ENCODE measurements at places on chromosomes 2 and 18.

DNA sequence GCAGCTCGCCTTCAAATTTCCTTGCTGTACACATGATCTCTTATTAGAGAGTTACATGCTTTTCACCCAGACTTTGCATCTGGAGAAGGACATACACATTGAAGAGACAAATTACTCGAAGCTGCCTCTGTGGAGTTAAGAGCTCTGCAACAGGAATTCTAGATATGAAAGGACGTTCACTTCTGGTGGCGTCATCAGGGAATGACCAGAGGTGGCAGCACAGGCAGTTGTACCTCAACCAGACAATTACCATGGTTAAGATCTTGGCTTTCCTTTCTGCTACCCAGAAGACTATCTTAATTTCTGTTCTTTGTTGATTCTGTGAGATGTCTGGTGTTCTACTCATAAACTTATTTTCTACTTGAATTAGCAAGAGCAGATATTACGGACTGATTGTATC is 39.1 kb upstream of the MC4R start:
- DNase-seq = no peak

GRCh38 chr2:107174171-107174570 is 288.2 kb upstream of the ST6GAL2 start:
- no peak for DNase-seq

- DNase-seq = no peak
Observed at GRCh38 chr18:79817607-79817998, 19.9 kb downstream of the KCNG2 start.

DNA sequence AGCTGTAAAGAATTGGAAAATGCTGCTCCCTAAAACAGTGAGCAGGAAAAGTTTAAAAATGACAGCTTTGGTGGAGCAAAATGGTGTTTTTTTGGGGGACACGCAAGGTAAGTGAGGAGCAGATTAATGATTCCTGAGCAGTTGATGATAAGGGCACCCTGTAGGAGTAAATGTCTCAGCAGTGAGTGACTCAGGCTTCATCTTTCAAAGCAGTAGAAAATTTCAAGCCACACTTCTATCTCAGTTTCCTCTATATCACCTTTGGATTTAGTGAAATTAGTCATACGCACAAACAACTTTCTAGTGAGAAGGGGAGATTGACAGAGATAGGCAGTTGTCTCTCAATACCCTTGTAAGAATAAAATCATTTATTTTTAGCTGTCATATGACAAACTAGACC is 709.0 kb upstream of the FAM98A start:
- DNase-seq = no peak

- DNase-seq = no peak
Observed at GRCh38 chr2:18610651-18611050, 21.3 kb upstream of the NT5C1B start.

GRCh38 chr2:190526105-190526750 is 8.3 kb downstream of the NEMP2 start:
- DNase-seq = no peak

DNA sequence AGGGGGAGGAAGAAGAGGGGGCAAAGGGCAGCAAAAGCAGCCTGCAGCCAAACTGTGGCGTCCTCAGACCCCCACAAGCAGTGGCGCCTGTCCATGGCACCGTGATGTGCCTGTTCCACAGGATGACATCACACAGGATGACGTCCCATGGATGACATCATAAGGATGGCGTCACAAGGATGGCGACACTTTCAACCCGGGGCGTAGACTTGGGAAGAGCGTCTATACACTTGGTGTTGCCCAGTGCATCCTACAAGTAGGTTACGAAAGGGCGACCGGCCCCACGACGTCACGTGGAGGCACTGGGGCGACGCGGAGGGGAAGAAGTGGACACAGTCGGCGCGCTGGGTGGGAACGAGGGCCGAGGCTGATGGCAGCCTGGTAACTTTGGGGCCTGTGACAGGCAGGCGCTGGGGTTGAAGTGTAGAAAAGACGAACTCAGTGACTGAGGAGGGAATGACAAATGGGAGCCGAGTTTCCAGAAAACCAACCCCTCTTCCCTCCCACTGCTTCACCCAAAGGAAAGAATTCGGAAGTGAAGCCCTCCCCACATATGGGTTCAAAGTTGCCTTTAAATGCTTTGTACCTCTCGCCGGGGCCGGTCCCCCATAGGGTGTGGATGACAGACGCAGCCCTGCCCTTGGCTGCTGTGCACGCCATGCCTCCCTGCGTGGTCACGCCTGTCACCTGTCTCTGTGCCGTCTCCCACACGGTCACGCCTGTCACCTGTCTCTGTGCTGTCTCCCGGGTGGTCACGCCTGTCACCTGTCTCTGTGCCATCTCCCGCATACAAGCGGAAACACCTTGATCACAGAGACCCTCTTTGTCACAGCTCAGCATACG is 13.4 kb upstream of the KCNG2 start:
- DNase-seq = no peak

DNA sequence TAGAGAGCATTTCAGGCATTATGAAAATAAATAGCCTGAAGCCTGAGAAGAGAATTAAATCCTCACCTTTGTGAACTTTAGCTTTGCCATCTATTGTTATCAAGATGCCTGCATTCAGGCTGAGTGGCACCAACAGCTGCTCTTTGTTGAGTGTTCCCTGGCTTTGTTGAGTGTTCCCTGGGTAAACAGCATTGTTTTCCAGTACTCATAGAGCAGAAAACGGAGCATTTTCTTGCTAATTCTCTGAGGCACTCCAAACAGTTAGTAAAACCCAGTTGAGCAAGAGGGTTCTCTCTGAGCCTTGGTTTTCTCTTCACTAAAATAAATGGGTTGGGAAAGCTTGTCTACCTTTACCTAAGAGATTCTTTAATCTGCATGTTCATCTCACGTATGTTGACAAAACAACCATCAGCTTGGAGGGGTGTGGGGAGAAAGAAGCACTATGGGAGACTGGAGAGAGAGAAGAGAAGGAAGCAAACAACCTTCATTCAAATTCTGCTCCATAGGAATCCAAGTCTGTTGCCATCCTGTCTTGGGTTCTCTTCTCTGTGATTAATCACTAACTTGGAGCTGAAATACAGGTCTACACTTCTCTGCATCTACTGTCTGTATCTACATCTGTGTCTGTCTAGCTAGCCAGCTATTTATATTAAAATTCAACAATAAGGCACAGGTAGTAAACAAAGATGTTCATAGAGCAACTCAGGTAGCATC is 567.0 kb upstream of the SOX11 start:
- no peak for DNase-seq

- DNase-seq = no peak
Observed at GRCh38 chr2:121063471-121063870, 221.5 kb downstream of the TFCP2L1 start.

GRCh38 chr2:209259767-209260166 is 164.1 kb upstream of the MAP2 start:
- DNase-seq = no peak

DNA sequence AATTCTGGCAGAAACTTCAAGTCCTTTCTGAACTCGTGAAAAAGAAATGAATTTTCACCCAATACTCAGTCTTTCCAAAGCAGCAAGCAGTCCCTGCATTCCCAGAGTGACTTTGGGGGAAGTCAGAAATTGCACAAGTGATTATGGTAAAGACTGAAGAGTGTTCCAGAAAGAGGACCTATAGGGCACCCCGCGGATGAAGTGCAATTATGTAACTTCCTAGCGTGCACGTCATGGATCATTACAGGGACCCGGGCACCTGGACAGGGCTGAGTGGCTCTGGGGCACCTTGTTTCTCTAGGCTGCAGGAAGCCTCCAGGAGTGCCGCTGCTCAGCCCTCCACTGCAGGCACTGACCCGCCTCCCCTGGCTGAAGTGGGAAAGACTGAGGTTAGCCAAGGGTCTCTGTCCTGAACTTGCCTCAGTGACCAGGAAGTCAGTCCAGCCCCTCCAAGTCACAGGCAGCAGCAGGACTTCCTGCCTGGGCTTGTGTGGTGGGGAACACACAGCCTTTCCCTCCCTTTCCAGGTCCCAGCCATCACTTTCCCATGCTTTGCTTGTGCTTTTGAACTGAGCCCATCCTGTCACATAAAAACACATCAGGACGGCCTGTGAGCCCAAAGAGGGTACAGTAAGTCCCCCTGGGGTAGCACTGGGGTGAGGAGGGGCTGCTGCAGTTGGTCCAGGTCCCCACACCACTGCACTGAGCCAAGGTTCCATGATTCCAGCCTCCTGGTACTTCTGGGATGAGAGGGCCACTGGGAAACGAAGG is 19.8 kb downstream of the TMEM185B start:
- no peak for DNase-seq

DNA sequence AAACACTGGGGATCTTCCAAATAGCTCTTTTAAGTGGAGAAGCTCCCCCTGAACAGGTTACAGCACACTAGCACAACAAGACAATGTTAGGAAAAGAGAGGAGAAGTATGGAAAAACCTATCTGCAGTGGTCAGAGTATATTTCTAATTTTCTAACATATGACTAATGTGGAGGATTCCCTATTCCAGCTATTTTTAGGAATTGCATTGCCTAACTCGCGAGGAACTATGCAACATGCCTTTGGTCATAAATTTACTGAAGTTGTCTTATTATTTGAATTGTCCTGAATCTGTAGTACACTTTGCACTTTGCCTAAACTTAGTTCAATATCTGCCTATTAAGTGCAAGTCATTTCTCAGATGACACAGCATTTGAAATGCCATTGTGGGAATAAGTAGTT is 381.4 kb downstream of the CCDC85A start:
- DNase-seq = no peak
